ENCODE measurements at places on chromosomes 5 and 9.

GRCh38 chr5:138850865-138851435 is 24.2 kb downstream of the LRRTM2 start:
- no peak for DNase-seq

- no peak for DNase-seq
Measured at GRCh38 chr5:91998774-91999173, 615.7 kb upstream of the ARRDC3 start.

GRCh38 chr9:127210851-127211730 is 53.5 kb upstream of the GARNL3 start:
- peak; percentile 54 for DNase-seq

- no peak for DNase-seq
Measured at GRCh38 chr9:137353223-137354152, 51.4 kb upstream of the NRARP start.

GRCh38 chr5:61582205-61582820 is 250.3 kb downstream of the ZSWIM6 start:
- DNase-seq: no peak

GRCh38 chr5:151081431-151082281 is 822 bp upstream of the TNIP1 start:
- DNase-seq: no peak

GRCh38 chr5:168096525-168096924 is 194.9 kb upstream of the WWC1 start:
- DNase-seq: no peak

- no peak for DNase-seq
Measured at GRCh38 chr5:59340637-59341036, 552.9 kb downstream of the PDE4D start.

DNA sequence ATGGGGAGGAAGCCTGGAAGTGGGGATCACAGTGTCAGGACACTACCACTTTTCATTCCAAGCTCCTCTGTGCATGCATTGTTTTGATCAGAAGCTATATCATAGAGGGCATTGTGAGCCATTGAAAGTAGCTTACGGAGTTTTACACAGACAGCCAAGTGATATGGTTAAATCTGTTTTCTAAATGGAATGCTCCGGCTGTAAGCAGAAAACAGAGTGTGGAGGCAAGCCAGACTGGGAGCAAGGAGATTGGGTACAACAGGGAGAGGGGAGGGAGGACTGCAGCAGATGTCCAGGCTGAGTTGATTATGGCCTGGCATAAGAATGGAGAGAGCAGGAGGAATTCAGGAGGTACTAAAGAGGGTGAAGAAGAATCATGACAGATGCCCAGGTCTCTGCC is 15.5 kb upstream of the SOWAHA start:
- DNase-seq: no peak

- no peak for DNase-seq
Measured at GRCh38 chr5:171660434-171660833, 125.2 kb upstream of the SMIM23 start.

DNA sequence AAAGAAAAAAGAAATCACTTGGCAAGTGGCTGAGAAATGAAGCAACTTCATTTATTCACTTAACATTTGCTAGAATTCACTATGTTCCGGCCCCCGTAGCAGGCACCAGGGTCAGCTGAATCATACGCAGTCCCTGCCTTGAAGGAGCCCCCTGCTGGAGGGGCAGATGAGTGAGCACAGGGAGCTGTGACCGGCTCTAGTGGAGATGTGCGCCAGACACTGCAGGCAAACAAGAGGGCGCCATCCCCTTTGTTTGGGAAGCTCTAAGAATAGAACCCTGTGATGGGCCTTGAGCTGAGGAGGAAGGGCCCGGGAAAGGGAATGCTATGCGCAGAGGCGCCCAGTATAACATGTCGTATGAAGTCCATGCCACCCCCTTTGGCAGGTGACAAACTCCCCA is 20.2 kb upstream of the RPL26L1 start:
- no peak for DNase-seq

GRCh38 chr9:113649054-113649453 is 185.5 kb downstream of the RGS3 start:
- peak; percentile 37 for DNase-seq

DNA sequence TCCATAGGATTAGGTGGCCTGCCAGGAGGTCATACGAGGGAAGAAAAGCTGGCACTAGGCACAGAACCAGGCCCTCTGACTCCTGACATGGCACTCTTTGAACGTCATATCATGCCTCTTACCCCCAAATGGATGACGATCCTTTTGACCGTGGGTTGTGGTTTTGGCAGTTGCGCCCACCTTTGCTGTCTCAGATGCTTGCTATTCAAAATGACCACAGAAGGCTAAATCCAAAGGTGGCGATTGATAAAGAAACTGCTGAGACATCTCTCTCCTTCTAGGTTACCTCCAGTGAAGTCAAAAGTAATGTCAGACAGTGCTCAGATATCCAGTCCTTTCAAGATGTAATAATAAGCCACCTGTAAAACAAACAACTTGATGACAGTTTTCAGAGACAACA is 385.0 kb downstream of the EFNA5 start:
- DNase-seq: no peak

- no peak for DNase-seq
Measured at GRCh38 chr5:57976506-57976905, 483.4 kb downstream of the PLK2 start.

- DNase-seq: no peak
Measured at GRCh38 chr9:5388026-5388819, 48.5 kb upstream of the RLN1 start.

GRCh38 chr9:96138616-96139015 is 163.4 kb downstream of the HSD17B3 start:
- no peak for DNase-seq

DNA sequence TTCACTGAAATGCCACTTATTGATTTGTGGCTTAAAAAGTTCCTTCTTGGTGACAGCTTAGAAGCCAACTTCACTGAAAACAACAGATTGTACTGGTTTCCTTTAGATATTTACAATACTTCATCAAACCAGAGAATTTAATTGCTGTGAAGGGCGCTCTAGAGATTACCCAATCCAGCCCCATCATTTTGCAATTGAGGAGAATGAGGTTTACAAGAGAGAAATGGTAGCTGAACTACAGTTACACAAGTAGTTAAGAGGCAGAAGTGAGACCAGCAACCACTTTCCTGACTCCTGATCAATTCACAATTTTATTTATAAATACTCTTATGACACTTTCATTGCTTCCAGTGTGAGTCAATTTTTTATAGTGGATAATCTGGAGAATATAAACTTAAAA is 103.5 kb upstream of the APC start:
- DNase-seq: no peak

GRCh38 chr9:75471549-75472114 is 383.3 kb downstream of the OSTF1 start:
- no peak for DNase-seq

DNA sequence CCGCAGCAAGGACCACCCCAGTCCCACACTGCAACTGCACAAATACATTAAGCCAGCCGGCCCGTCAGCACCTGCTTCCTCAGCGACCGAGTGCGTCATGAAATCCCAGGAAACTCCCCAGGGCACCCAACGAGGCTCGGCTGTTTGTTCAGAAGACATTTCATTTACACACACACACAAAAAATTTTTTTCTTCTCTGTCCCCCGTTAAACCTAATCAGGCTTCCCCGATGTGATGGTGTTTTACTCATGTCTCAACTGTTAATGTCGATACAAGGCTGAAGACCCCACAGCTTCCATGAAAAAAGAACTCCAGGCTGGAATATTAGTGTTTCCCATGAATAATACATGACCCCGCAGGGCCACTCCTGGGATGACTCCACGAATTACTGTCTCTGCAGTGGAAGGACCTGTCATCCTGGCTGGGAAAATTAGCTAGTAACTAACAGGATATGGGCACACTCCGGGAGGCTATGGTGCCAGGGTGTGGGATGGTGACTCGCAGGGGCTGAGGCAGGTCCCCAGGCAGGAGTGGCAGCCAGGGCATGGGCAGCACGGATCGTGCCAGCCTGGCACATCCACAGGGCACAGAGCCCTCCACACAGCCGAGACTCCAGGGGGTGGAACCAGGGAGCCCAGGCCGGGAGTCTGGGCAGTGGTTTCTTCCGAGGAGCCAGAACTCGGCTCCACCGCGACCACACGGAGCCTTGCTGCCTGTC is 102.4 kb downstream of the VAV2 start:
- DNase-seq: no peak

DNA sequence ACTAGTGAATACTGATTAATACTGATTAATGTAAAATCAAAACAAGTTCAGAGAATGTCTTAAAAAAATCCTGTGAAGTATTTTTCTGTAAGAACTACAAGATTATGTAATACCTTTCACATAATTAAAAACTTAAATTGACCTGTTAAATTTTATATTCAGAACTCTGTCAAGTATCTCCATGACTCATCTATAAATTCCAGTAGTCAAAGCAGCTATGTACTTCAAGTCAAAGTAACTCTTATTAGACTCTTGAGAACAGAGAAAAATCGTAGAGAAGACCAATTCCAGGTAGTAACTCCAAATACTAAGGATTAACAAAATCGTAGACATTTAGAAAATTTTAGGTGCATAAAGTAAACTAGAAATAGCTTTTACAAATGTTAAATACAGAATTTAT is 77.1 kb downstream of the HOMER1 start:
- DNase-seq: no peak

- DNase-seq: no peak
Measured at GRCh38 chr5:134758176-134758503, 439 bp upstream of the DDX46 start.

DNA sequence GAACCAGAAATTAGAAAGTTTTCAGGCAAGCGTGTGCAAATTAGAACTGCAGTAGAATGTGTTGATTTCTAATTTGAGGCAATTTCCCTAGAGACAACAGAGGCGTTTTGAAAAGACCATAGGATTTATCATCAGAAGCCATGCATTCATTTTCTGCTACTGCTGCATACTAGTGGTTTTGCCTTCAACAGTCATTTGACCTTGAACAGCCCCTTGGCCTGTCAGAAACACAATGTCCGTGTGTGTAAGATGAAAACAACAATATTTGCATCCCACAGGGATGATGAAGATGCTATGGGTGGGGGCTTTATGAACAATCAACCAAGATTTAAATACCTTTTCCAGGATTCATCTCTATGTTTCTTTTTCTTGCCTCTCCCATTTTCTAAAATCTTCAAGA is 73.7 kb downstream of the PDE4D start:
- DNase-seq: no peak

DNA sequence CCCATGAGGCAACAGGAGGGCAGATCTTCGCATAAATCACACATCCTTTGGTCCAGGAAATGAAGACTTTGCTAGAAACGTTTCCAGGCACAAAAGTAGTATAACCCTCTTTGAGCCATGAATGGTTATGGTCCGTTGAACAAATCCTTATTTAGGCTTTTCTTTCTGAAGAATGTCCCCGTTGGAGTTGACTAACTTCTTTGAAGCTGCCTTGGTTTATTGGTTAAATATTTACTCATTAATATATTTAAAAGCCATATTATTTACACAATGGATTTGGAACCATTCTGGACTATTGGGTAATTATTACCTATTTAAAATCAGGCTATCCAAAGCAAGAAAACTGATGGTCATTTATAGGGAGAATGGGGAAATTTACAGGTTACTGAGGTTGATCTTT is 347.6 kb upstream of the SLC30A5 start:
- DNase-seq: no peak

- DNase-seq: no peak
Measured at GRCh38 chr9:130198501-130199179, 26.4 kb downstream of the NCS1 start.

GRCh38 chr5:62256161-62257019 is 49.6 kb upstream of the KIF2A start:
- DNase-seq: no peak

GRCh38 chr5:68554571-68555279 is 339.2 kb downstream of the PIK3R1 start:
- no peak for DNase-seq

- DNase-seq: no peak
Measured at GRCh38 chr9:123121457-123121856, 88.0 kb downstream of the GPR21 start.

All from natural killer cell treated with Interleukin-12 subunit alpha and Interleukin-12 subunit beta and Interleukin-15 and Interleukin-18, amount 100 ng/mL, for 72 hours (primary cell).